ENCODE measurements at places on chromosomes 5 and 9.
A peak's percentile ranks its signal among the peaks of the same experiment; 100 is the strongest.

- no peak for DNase-seq
Measured at GRCh38 chr5:167233507-167234220, 1057.8 kb upstream of the WWC1 start.

GRCh38 chr9:69502671-69503301 is 169.4 kb downstream of the APBA1 start:
- DNase-seq = peak; percentile 47

GRCh38 chr5:60178101-60178500 is 284.6 kb upstream of the PDE4D start:
- DNase-seq = no peak

GRCh38 chr5:54738118-54738972 is 220.8 kb downstream of the SNX18 start:
- no peak for DNase-seq

DNA sequence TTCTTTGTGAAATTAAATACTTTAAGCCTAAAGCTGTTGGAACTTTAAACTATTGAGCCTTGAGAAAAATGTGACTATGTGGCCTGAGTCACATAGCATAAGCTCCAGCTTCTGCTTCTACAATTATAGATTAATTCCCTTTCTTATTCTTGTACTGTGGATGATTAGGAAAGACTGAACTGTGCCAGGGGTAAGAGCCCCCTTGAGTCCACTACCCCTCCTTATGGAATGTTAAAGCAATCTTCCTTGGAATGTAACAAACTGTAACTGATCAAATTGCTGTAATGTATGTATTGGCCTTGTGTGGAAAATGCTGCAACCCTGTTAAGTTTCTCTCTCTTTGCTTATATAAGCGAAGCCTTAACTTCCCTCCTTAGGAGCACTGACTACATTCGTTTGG is 273.2 kb downstream of the FAM170A start:
- no peak for DNase-seq

Measured in activated CD4-positive, alpha-beta T cell treated with anti-CD3 and anti-CD28 coated beads, Interleukin-2, amount 50 U/mL, for 16 hours (primary cell).